ENCODE measurements at places on chromosomes 3 and 15.

GRCh38 chr15:50747523-50747922, 18.0 kb downstream of the SPPL2A start:
- DNase-seq = no peak

- no peak for DNase-seq
These were observed 16.3 kb upstream of the EMC3 start for GRCh38 chr3:10002951-10003350.

GRCh38 chr3:119403201-119403600, 60.2 kb downstream of the TMEM39A start:
- DNase-seq = no peak

DNA sequence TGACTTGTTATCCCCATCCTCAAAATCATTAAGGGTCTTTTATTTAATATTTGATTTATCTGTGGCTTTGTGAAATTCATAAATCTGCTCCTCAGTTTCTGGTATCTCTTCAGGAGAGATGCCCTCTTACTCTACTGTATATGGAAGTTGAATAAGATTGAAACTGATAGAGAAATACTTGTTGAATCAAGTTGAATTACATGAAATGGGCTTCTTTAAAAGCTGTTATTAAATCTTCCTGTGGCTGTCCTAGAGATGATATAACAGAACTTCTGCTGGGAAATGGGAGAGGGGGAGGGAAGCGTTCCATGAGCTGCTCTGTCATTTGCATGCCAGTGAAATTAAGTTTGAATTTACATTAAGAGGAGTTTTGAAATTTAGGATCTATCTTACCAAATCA, 494.4 kb upstream of the TPRG1 start:
- DNase-seq = no peak

DNA sequence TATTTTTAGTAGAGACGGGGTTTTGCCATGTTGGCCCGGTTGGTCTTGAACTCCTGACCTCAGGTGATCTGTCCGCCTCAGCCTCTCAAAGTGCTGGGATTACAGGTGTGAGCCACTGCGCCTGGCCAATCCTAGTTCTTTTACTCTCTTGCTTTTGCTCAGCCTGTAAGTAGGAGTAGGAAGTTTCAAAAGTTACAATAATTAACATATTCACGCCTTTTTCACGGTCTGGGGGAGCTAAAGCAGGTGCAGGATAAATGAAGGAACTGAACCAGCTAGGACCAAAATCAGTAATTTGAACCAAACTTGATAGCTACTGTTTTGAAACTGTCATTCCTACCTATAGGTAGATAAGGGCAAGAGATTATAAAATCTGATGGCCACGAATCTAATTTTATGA, 98.5 kb downstream of the CACNA1D start:
- no peak for DNase-seq

DNA sequence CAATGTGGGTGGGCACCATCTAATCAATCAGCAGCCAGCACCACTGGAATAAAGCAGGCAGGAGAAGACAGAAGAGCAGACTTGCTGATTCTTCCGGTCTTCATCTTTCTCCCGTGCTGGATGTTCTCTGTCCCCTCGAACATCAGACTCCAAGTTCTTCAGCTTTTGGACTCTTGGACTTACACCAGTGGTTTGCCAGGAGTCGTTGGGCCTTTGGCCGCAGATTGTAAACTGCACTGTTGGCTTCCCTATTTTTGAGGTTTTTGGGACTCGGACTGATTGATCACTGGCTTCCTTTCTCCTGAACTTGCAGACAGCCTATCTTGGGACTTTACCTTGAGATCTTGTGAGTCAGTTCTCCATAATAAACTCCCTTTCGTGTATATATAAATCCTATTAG, 292.8 kb downstream of the BCHE start:
- DNase-seq = no peak

DNA sequence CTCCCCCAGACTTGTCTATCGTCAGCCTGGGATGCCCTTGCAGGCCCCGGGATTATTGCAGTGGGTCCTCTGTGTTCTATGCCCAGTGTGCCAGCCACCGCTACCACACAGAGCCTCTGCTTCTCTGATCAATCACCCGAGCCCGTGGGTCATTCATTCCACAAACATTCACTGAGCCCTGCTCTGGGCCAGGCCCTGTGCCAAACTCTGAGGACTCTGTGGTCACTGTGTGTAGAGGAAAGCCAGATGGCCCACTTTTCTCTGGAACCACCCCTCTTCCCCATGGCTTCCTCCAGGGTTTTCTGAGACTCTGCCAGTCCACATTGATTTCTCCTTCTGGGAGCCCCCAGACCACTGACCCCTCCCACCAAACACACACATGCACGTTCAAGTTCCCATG, 55.5 kb downstream of the BSN start:
- no peak for DNase-seq

DNA sequence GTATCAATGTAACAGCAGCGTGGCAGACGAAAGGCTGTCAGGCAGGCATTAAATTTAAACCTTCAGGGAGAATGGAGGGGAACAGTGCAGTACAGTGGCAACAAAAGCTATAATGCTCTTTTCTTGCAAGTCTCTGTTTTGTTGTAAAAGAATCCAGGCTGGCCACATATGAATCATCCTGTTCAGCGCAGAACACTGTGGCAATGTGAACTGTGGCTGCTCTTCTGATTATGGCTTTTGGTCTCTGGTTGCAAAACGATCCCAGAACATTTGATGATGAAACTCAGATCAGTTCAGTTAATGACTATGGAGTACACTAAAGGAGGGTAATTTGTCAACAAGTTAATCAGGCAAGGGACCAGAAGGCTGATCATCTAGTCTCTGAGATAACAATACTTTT, 219.7 kb upstream of the SGO1 start:
- no peak for DNase-seq

- no peak for DNase-seq
These were observed 7.9 kb downstream of the DGKG start for GRCh38 chr3:186354100-186354499.
